ENCODE measurements at places on chromosomes 3 and 15.

DNA sequence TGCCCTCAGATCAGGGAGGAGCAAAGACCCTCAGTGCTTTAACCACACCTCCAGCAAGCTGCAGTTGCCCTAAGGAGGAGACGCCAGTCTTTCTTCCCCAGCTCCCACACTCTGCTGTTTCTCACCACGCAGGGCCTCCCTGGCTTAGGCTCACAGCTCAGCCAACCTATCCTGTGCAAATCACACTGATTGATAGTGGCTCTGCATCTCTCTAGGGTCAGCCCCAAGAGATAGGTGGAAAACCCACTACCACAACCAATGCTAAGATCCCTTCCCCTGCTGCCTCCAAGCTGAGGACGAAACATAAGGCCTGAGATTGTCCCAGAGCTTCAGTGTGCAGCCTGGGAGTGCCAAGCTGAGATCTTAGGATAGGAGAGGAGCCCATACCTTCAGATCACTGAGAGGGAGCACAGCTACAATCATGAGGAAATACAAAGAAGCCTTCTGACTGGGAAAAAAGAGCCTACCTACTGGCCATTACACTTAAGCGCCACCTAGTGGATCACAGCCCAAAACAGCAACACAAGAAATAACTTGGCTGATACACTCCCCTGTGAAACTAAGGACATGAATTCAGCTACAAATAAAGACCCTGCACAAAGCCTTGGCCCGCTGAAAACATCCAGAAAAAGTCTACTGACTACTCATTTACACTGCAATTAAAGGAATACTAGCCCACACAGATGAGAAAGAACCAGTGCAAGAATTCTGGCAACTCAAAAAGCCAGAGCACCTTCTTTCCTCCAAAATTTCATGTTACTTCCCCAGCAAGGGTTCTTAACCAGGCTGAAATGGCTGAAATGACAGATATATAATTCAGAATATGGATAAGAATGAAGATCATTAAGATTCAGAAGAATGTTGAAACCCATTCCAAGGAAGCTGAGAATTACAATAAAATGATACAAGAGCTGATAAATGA, 271.5 kb upstream of the DCBLD2 start:
- DNase-seq = peak; percentile 0

GRCh38 chr3:125318167-125318865, 56.8 kb downstream of the ZNF148 start:
- DNase-seq = no peak

- DNase-seq = no peak
These were observed 5.6 kb upstream of the P2RY14 start for GRCh38 chr3:151283907-151284461.

GRCh38 chr15:90588427-90588826, 58.7 kb downstream of the CRTC3 start:
- DNase-seq = no peak

DNA sequence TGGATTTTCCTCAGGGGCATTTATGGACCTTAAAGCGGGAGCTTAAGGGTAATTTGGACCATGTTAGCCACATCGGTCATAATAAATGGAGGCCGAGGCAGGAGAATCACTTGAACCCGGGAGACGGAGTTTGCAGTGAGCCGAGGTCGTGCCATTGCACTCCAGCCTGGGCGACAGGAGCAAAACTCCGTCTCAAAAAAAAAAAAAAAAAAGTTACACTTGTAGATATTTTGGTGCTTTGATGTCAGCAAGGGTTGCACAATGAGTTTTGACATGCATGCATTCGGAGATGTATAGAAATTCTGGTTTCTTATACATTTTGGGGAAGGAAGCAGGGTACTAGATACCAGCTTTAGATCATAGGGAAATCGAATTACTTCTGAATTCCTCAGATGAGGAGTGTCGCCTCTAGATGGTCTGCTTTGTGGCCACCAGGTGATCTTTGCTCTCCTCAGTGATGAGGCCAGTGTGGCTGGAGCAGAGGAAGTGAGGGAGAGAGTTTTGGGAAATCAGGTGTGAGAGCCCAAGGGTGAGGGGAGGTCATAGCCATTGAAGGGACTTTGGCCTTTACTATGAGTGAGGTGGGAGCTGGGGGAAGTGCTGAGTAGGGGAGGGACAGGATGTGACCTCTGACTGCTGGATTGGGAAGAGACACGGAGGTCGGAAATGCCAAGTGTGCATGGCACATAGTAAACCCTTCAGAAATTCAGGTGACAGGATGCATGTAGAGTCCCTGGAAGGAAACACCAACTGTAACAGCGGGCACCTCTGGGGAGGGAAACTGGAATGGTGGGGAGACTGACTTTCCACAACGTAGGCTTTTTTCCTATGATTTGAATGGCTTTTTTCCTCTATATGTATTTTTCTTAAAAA, 8.4 kb upstream of the RBSN start:
- DNase-seq = no peak

DNA sequence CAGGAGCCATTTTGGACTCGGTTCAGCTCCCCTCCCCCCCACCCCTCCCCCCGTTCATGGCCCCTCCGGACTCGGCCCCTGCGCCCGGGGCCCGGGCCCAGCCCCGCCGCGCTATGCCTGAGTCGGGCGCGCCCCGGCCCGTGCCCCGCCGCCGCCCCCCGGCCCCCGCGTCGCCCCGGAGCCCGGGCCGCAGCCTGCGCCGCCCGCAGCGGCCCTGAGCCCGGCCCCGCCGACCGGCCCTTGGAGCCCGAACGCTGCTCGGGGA, 155 bp downstream of the ACVR2B start:
- DNase-seq = no peak

GRCh38 chr3:147705651-147706051, 296.5 kb downstream of the ZIC1 start:
- DNase-seq = no peak

DNA sequence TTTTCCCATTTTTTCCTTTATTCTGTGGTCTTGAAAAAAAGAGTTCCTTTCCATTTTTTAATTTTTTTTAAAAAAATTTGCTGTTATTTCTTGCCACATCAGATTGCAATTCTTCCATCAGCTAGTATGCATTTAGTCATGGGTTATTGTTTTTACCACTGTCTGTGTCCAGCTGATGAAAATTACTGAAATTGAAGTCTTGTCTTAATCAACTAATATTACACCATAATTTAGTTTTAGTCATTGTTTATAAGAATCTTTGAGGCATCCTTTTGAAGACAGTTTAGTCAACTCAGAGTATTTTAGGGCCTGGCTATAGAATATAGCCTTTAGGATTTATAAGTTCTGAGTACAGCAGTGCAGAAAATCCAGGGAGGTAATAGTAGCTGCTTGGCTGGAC, 172.1 kb downstream of the LRTM1 start:
- DNase-seq = no peak

GRCh38 chr15:73183071-73183470, 130.8 kb downstream of the NEO1 start:
- no peak for DNase-seq

- no peak for DNase-seq
These were observed 1297.9 kb downstream of the ROBO2 start for GRCh38 chr3:78337801-78338211.

GRCh38 chr3:64861684-64862083, 173.9 kb upstream of the ADAMTS9 start:
- DNase-seq = no peak

DNA sequence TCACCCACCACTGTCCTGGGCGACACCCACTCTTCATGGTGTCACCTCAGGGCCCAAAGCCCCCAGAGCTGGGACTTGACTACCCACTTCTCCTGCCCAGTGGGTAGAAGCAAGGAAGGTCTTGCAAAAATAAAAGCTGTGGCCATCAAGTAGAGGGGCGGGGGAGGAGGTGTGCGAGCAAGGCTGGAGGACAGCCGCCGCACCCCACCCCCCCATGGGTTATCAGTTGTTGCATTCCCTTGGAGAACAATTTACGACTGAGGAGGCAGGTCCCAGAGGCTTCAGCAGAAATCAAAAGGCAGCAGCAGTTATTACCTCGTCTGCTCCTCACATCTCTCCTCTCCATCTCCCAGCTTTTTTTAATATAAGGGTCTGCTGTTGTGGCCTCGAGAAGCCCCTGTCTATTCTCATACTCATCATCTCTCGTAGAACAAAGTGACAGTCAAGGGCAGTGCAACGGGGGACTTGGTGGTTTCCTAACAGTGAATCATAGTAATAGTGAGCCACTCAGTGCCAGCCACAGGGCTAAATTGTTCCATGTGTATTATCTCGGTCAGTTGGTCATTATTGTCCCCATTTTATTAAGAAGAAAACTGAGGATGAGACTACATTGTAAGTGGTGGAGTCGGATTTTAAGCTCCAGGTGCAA, 116.4 kb downstream of the PDCD6IP start:
- DNase-seq = no peak

GRCh38 chr3:149554826-149555225, 80.3 kb downstream of the TM4SF4 start:
- no peak for DNase-seq

DNA sequence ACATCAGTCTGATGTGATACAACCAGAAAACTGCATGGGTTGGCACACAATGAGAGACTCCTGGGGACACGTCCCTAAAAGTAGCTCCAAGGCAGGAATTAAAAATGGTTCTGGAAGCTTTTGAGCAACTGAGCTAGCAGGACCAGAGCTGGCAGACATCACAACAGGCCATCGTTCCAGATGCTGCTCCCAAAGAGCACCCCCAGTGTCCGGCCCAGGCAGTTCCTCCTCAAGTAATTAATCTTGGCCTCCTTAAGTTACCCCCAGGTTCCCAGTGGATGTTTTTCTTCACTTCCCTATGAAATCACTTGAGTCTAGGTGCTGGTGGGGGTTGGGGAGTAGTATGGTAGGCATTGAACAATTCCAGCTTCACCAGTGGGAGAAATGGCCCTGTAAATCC, 711.6 kb downstream of the MECOM start:
- no peak for DNase-seq

GRCh38 chr3:57169108-57169507, 4.0 kb upstream of the IL17RD start:
- no peak for DNase-seq

- DNase-seq = no peak
These were observed 234.5 kb downstream of the UACA start for GRCh38 chr15:70528816-70529215.

GRCh38 chr3:59257506-59257905, 207.7 kb upstream of the CFAP20DC start:
- DNase-seq = no peak

DNA sequence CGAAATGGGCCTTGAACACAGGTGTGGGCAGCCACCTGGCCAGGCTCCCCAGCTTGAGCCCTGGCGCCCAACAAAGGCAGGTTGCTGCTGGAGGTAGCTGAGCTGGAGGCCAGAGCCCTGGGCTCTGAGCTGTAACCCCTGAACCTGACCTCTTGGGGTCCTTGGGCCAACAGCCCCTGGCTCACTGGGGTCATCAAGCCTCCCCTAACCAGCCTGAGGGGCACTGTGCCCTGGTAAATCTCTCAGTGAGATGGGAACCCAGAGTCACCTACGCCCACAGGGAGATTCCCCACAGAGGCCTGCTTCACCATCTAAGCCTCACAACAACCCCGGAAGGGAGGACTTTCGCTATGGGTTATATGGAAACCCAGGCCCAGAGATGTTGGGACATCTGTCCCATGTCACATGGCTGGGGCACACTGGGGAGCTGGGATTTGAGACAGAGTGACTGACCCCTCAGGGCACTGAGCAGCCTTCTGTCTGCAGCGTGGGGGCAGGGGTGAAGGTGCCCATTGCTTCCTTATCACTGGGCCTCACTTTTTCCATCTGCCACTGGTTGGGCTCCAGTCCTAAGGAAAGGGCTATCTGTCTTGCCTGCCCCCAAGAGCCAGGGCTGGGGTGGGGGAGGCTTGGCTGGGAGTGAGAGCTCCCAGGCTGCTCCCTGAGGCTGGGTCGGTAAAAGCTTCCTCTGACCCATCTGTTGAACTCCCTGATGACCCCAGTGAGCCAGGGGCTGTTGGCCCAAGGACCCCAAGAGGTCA, 59.1 kb downstream of the IQSEC1 start:
- DNase-seq = no peak

DNA sequence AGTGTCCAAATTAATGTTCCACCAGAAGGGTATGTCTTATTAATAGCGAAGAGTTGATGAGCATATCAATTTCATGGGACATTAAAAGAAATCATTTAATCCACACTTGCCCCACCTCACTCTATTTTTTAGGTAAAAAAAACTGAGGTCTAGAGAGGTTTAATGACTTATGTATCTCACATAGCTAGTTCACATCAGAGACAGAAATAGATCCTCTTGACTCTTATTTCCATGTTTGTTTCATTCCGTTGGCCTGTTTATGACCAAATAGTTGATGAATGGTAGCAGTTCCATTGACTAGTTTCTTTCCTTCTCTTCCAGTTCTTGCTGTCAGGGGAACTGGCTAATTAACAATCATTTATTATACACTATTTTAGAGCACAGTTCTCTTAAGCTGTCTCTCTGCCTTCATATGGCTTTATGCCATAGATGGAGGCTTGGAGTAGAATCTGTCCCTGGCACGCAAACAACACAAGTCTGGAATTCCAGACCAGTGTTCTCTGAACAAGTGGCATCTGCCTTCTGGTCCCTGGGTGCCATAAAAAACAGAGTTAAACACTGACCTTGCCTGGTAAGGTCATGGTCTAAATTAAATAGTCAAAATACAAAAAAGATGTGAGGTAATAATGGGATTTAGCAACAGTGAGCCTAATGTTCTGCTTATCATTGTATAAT, 220.0 kb upstream of the CGNL1 start:
- DNase-seq = no peak

- no peak for DNase-seq
These were observed 292.7 kb upstream of the PROK2 start for GRCh38 chr3:72077473-72078259.

DNA sequence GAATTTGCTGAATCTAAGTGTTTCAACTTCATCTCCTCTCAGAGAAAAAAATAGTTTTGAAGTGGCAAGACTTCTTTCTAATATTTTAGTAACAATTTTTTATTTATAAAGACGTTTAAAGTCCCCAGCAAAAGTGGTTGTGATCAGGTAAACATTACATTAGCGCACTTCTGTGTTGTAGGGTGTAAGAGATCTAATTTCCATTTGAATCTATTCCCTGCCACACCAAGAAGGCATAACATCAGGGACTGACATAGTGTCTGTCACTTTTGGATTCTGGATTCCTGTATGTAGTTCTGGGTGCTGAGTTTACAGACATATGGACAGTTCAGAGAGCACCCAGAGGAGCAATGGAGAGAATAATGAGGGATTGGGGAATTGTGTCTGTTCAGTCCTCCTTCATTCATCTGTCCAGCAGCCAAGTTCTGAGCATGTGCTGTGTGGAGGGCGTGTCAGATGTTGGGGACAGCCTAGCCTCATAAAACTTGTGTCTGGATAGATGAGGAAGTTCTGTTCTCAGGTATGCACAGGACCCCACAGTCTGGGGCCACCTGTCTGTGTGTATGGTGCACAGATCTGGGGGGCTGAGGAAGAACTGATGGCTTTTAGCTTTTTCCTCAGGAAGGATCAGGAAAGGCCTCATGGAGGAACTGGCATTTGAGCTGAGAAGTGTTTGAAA, 65.6 kb downstream of the MAP2K5 start:
- DNase-seq = no peak

- no peak for DNase-seq
These were observed 284.7 kb upstream of the CTDSPL start for GRCh38 chr3:37576996-37577395.
